T-cell (primary cell): ENCODE measurements at places on chromosomes 12 and 14.
A peak's percentile ranks its signal among the peaks of the same experiment; 100 is the strongest.

DNA sequence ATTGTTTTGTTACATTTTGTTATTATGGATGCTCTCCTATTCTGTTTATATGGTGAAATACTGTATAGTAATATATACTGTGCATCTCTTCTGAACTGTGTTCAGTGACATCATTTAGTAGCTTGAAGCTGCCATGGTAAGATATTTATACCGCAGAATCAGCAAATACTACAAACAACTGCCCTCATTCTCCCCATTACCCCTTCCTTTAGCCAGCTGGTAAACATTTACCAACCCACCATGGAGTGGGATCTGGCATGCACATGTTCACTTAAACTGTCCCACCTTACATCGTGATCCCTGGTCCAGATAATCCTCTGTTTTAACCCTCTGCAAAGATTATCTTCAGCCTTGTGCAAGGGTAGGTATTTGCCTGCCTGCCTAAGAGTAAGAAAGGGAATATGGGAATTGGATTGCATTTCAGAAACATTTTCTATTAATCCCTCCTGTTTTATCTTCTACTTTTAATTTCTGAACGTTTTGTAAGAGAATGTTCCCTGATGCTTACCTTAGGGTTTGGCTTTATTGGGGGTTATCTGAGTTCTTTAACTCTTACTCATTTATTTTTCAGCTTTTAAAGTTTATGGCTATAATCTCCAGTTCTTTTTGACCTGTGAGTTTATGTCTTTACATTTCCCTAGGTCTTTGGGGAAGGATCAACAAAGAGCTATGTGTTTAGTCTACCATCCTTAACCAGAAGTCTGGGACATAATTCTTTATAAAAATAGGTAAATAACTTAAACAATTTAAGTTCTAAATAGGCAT, 46.5 kb downstream of the FBXO34 start:
- DNase-seq: no peak

DNA sequence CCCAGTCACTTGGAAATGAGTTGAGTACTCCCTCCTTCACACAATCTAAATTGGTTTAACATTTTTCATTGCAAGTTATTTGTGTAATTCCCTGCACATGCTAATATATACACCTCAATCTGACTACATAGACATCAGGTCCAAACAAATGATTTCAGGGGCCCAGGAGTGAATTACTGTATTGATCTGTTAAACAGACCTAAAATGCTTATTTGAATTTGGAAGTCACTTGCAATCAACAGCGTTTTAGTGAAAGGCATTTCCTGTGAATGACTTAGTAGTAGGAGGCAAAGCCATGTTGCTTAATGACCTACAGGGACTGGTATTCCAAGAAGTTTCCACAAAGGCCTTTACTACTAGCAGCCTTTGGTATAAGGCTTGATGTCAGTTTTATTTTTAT, 22.6 kb upstream of the SLC15A5 start:
- no peak for DNase-seq

DNA sequence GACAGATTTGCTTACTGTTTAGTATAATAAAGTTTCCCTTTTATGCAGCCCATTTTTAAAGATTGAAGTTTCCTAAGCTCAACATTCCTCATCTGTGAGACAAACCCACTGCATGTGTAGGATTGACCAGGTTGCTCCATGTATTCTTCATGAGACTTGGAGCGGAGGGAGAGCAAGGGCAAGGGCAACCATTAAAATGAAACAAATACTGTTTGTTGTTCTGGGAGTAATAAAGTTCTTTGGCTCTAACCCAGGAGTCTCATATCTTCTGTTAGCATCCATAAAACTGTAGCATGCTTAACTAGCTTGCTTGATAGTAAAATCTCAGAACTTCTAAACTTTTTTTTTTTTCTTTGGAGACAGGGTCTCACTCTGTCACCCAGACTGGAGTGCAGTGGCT, 74.2 kb downstream of the NTS start:
- DNase-seq: no peak

DNA sequence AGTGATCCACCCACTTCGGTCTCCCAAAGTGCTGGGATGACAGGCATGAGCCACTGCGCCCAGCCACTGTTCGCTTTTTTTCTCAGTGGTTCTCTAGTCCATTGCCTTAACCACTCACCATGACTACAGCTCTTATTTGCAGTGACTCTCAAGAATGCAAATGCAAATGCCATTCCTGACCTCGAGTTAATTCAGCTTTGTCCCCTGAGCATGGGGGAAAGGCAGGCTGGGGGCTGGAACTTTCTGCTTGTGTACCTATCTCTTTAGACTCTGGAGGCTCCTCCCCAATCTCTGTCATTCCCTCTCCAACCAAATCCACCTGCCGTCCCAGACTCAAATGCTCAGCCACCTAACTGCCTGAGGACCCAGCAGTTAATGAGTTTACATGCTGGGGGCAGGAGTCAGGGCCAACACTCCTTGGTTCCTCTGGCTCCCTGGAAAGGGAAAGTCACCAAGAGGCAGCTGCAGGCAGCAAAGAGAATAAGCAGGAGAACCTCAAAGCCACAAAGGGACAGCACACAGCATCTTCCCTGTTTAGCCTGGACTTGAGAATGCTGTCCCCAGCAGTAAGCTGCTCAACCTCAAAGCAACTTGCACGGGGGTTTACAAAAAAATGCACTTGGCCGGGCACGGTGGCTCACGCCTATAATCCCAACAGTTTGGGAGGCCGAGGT, 5.3 kb upstream of the HNF1A start:
- no peak for DNase-seq

DNA sequence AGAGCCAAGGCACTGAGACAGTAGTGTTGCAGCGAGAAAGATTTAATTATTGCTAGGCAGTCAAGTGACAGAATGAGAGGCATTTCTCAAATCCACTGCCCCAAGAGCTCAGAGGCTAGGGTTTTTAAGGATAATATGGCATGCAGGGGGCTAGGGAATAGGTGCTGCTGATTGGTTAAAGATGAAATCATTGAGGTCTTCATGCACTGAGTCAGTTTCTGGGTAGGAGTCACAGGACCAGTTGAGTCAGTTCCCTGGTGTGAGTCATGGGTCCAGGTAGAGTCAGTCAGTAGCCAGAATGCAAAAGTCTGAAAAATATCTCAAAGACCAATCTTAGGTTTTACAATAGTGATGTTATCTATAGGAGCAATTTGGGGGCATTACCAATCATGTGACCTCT, 323.8 kb downstream of the RGS6 start:
- no peak for DNase-seq

- DNase-seq: peak; percentile 81
These were observed 21.8 kb upstream of the KRT78 start for GRCh38 chr12:52870361-52871290.

DNA sequence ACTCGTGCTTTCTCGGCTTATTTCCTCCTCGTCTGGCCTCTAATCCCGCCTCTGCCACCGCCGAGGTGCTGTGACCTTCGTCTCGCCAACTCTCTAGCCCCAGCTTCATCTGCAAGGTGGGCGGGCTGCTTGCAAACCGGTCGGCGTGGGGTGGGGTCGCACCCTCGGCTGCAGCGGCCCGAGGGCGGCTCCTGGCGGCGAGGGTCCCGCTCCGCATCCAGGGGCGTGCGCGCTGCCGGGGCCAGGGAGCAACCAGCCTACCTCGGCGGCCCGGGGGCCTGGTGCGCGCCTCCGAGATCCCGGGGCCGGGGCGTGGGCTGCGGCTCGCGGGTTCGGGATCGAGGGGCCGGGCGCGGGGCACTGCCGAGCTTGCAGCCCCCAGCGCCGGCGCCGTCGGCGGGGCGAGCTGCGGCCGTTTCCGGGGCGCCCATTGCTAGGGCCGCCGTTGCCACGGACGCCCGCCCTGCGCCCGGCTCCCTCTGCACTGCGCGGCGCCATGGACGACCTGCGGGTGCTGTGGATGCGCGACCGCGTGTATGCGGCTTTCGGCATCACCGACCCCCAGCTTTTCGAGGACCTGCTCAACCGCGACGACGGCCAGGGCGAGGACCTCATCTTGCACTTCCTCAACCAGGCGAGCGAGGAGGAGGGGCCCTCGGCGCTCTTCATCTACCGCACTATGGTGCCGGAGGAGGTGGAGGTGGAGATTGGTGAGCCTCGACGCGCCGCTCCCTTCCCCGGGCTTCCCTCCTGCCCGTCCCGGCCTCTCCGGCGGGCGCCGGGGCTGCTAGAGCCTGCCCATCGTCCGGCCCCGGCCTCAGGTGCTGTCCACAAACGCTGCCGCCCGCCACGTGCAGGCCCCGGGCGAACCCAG, at the start of gene DNAH10:
Gene DNAH10 (plus strand): TSS at position 461 of the 874 bp plus-strand sequence. CDS start 36 bp downstream, at position 497.
- DNase-seq: peak; percentile 23

- no peak for DNase-seq
These were observed 7.7 kb downstream of the DDN start for GRCh38 chr12:48991247-48992050.

- DNase-seq: no peak
These were observed 28.3 kb upstream of the STRAP start for GRCh38 chr12:15853877-15854276.

DNA sequence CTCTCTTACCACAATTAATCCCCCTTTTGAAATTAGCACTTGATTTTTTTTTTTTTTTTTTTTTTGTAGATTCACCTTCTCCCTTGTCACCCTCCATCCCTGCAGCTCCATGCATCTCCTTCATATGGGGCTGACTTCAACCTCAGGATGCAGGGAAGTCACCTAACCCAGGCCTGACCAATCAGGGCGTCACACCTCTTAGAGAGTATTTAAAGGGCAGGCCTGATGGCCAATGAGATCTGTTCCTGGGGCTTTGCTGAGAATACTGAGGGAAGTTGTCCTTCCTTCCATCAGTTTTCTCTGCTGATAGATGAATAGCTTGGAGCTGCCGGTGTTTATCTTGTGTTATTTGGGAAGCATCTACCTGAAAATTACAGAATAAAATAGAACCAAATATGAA, 1104.7 kb upstream of the TMEM132C start:
- no peak for DNase-seq

GRCh38 chr14:68394764-68395143, 398.1 kb downstream of the ZFP36L1 start:
- DNase-seq: no peak

GRCh38 chr12:98002887-98003493, 512.4 kb upstream of the TMPO start:
- no peak for DNase-seq

GRCh38 chr14:92754966-92755365, 6.5 kb upstream of the LGMN start:
- no peak for DNase-seq

- DNase-seq: peak; percentile 33
These were observed 26.9 kb upstream of the LGALS3 start for GRCh38 chr14:55102141-55102621.

DNA sequence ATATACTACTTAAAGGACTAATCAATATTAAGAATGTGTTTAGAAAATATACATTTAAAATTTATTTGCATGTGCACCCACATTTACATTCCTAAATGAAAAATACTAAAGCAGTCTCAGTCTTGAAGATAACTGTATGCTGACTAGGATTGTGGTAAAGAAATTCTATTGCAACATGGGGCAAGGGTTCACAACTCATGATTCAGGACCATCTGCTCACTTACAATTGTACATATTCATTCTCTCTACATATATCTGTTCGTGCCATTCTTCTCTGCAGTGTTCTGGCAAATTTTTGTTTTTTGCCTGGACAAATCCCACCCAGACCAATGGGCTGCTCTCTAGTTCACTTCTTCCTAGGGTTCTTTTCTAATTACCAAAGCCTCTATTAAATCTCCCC, 417.2 kb upstream of the NOVA1 start:
- DNase-seq: no peak

GRCh38 chr12:132908145-132909029, 21.0 kb upstream of the CHFR start:
- peak; percentile 98 for DNase-seq

DNA sequence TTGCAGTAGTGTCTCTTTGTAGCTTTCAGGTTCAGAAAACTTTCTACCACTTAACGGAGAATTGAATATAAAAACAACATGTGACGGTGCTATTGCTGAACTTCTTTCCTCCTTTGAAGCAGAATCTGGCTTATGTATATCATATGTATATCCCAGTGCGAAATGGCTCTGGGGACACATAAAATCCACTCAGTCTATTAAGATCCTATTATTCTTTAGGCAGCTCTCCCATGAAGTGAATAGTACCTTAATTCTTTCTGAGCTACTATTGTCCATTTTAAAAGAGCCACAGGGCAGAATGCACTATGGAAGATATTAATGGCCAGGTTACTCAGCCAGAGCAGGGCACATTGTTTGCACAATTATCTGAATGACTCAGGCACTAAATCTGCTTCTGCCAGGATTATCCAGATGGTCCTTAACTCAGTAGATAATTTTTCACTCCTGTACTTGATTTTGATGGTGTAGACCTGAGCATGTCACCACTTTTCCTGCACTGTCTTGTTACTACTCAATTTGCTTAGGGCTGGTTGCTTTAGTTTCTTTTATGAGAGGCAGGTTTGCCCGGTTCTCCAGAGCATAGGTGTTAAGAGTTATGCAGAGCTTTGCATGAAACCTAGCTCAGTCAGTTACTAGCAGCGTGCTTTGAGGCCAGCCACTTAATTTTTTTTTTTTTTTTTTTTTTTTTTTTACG, 5.5 kb downstream of the CNTN1 start:
- DNase-seq: no peak

DNA sequence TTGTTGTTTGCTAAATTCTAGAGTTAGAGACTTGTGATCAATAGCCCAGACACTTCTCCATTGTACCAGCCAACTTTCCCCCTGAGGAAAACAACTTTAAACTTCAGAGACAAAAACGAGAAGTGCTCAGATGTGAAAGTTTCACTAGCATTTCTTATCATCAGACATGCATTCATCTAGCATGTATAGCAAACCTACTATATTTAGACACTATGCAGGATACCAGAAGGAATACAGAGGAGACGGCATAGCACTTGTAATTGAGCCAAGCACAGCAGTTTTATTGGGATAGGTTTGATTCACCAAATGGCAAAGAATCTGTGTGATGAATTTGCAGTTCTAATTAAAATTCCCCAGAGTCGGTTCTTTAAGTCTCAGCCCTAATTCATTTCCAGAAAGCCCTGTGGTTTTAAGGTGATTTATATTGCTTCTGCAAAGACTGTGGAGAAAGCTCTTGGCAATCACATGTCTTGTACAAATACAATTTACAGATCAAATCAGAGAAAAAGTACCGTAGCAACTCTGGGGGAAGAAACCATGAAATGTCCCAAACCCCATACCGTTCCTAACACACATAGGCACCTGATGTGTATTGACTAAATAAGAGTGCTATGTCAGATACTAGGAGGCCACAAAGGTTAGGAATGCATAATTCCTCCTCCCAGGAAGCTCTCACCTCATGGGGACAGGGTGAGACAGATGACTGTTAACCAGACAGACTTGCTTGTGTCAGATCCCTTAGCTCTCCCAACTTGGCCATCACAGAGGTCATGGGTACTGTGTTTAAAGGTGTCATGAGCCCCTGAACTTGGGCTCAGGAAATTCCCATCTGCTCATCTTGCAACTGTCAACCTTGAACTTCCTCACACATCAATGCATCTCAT, 69.6 kb upstream of the KRAS start:
- no peak for DNase-seq

DNA sequence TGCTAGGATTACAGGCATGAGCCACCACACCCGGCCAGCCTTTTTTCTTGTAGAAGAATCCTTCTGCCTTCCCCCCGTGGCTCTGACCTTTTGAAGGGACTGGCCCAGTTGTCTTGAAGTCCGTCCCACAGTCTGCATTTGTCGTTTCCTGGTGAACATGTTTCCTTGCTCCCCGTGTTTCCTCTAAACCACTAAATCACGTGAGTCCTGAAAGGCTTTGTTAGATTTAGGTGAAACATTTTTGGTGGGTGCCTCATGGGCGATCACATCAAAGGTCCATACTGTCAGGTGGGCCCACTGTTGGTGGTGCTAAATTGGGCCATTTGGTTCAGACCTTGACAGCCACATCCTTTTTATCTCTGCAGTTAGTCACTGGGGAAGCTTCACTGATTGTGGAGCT, 26.3 kb downstream of the MLXIP start:
- no peak for DNase-seq

- no peak for DNase-seq
These were observed 26.9 kb downstream of the MOK start for GRCh38 chr14:102277874-102278630.

GRCh38 chr12:83388551-83388950, 701.8 kb downstream of the TMTC2 start:
- DNase-seq: no peak
